ENCODE measurements at places on chromosomes 7 and 10.

DNA sequence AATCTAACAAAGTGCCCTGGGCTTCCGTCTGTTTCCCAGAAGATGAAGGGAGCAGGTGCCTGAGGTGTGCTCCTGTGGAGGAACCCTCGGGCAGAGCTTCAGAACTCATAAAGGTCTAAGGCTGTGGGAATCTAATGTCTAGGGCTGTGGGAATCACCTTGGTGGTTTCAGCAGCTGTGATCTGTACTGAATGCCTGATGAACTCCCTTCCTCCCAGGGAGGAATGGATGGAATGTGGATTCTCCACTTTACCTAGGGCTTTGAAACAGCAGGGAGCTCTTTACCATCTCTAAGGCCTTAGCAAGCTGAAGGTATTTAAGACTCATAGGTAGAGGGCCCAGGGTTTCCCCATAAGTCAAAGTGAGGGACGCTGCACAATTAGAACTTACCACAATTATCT lies 36.0 kb upstream of the SEMA3E start:
- DNase-seq = no peak

DNA sequence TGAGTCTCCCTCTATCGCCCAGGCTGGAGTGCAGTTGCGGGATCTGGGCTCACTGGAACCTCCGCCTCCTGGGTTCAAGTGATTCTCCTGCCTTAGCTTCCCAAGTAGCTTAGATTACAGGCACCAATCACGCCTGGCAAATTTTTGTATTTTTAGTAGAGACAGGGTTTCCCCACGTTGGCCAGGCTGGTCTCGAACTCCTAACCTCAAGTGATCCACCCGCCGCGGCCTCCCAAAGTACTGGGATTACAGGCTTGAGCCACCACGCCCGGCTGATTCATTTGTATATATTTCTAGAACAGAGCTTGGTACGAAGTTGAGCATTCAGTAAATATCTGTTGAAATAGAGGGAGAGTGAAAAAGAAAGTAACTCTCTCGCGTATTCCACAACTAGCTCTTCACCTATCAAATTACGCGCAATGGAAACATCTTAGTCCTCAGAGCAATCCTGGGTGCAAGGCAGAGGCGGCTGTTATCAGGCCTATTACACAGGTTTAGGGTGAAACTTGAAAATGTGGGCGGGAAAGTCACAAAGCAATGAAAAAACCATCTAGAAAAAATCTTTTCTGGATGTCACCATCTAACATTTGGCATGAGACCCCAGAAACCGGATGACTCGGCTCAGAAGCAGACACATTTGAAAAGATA lies 707 bp upstream of the GHITM start:
- no peak for DNase-seq

- DNase-seq = no peak
Measured at GRCh38 chr7:41045556-41046123, 657.2 kb downstream of the INHBA start.

DNA sequence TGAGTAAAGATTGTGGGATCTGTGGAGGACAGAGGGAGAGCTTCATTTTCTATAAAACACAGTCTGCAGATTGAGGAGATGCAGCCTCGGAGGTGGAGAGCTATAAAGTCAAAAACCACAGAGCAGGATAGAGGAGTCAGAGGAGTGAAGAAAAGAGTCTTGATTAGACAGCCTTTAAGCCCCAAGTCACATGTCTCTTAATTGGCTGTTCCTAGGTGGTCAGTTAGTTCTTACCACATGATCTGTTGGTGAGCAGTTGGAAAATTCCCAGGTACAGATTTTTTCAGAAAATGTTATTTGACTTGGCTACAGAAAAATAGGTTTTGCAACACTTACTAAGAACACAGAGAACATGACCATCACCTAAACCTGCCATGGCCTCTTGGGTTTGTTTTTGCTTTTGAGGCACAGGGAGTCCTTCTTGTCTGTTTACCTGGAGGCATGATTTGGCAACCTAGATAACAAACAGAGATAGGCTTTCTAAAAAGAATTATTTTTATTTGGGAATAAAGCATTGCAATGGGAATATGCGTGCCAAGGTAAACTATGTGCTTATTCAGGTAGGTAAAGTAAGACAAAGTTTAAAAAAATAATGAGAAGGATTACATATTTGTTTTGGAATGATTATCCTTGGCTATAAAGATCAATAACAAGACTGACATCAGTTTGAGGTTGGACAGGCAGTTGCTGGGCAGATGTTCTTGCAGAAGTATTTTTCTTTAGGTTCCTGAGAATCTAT lies 604 bp upstream of the CYP3A43 start:
- no peak for DNase-seq

DNA sequence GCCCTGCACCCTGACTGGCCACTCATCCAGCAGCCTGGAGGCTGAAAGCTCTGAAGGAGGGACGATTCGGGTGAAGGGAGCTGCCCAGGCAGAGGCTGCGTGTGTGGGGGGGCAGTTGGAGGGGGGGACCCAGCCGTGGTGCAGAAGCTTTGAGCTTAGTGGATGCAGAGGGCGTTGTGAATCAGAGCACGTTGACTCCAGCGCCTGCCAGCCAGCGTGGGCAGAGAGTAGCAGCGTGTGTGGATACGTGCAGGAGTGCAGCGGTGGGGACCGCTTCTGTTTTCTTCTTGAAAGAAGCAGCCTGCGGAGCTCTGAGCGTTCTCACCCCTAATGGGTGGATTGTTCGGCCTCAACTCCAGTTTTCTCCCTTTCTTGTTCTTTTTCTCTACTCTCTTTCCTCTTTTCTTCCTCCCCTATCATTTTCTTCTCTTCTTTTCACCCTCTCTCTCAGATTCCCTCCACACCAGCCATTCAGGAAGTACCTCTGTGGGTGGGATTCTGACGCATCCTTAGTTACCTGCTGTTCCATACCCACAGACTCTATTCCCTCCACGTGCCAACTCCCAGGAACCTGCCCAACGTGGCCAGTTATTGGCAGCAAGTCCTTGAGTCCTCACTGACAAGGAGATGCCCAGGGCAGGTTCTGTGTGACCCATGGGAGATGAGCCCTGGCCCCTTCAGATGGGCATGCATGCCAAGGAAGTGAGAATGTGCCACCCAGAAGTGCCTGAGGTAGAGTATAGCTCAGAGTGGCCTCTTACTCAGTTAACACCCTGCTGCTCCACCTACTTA lies 47.4 kb downstream of the SORCS3 start:
- no peak for DNase-seq

DNA sequence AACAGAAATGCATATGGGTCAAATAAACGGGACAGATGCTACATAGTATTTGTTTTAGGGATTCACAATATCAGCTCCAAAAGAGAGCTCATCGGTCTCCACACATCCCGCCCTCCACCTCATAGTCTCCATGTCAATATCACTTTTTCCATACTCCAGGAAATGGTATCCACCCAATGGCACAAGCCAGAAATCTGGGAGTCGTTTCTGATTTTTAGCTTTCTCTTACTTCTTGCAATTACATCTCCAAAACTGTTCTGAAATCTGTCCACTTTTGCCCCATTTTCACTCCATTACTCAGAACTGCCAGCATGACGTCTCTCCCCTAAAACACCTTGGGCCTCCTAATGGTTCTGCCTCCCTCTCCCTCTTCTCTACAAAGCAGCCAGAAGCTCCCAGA lies 47.4 kb upstream of the EZH2 start:
- DNase-seq = no peak

- DNase-seq = no peak
Measured at GRCh38 chr10:6089334-6090219, 743 bp downstream of the RBM17 start.

DNA sequence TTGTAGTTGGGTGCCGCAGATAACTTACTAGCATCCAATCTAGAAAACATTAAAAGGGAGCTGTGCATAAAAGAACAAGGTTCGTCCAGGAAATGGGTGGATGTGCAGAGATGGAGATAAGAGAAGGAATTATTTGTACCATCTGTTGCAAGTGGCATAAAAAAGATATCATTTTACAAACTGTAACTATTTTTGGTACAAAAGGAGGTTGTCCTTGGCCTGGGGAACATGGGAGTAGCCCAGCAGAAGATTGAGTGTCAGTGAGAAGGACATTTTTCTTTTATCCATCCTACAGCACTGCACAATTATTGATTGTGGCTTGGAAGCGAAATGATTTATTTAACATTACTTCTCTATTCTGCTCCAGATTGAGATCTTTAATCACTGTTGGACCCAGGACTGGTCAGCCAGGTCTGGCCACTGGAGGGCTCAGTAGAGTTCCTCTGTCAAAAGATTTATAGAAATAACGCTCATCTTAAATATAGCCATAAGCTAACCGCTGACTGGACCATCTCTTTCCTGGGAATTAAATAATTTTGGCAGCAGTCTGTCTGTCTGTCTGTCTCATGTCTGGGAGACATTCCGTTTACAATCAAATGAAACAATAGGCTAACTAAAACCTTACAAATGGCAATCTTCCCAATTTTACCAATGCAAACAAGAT lies 254.1 kb downstream of the KIAA1217 start:
- DNase-seq = no peak

- DNase-seq = no peak
Measured at GRCh38 chr7:45920502-45921380, at the start of gene IGFBP3. Gene IGFBP3, minus strand, starts transcription at chr7:45921272. Its CDS starts 132 bp downstream, at chr7:45921140.

- DNase-seq = no peak
Measured at GRCh38 chr7:86933295-86933845, 126.1 kb downstream of the ELAPOR2 start.

DNA sequence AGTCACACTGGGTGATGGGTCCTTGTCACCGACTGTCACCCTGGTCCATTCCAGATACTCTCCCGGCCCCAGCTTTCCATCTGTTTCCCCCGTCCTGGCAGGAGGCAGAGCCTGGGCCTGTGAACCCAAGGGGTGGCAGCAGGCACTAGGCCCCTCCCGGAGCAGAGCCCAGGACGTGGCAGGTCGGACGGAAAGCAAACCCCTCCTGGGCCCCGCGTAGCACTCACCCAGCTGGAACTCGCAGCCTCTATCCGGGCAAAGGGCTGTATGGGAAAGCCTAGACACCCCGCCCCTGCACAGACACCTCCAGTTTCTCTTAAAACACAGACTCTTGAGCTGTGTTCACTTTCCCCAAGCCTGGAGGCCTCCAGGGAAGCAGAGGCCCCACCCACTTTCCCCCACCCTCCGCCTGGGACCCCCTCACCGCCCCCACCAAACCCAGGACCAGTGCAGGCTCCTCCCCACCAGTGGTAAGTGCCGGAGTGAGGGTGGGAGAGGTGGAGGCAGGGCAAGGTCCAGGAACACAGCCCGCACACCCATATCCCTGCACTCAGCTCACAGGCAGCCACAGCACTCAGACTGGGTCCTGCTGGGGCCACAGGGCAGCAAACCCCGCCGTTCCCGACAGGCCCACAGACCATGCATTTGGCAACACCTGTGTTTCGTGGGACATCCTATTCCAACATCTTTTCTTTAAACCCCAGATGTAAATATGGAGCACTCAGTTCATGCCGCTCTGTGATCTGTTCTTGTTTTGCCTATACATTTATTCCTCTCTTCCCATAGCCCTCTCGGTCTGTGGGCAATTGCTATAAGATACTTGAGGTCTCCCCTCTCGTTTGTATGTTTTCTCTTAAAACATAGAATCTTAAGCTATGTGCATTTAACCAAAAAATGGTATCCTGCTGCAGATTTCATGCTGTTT lies 98.2 kb upstream of the PDGFA start:
- DNase-seq = no peak

DNA sequence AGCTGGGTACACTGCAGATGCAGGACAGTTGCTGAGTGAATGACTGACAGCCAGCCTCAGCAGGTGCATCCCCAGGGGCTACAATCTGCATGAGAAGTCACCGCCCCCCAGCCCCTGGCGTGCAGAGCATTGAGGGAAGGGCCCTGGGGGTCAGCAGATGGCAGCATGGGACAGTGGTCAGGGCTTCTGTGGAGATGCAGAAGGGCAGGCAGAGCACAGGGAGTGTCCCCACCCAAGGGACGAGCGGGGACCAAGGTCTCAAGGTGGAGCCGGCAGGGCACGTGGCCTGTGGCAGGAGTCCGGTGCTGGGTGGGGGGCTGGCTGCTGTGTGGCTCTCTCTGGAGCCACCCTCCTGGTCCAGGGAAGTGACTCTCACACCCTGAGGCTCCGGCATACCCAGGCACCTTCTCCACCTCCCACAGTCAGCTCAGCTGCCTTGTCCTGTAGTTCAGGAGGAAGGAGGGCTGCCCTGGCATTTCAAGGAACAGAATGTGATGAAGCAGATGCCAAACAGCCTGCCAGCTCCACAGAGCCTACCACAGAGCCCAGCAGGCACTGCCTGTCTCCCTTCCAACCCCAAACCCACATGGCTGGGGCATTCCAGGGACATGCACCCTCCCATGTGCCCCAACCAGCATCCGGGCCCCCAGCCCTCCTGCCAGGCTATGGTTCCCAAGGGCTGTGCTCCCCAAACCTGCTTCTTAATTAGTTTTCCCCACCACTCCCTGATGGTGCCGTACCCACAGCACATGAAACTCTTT lies 114.5 kb downstream of the TMEM130 start:
- no peak for DNase-seq

- DNase-seq = no peak
Measured at GRCh38 chr10:49568235-49568634, 29.3 kb upstream of the ERCC6 start.

GRCh38 chr10:34139559-34139958 lies 675.5 kb downstream of the PARD3 start:
- no peak for DNase-seq

- no peak for DNase-seq
Measured at GRCh38 chr7:102255501-102255900, 31.2 kb upstream of the SH2B2 start.

DNA sequence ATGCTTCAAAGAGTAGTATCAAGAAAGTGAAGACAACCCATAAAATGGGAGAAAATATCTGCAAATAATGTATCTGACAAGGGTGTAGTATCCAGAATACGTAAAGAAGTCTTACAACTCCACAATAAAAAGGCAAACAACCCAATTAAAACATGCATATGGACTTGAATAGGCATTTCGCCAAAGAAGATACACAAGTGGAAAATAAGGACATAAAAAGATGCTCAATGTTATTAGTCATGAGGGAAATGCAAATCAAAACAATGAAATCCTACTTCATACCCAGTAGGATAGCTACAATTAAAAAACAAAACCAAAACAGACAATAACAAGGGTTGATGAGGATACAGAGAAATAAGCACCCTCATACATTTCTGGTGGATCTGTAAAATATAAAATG lies 79.2 kb downstream of the NUDCD3 start:
- DNase-seq = no peak

DNA sequence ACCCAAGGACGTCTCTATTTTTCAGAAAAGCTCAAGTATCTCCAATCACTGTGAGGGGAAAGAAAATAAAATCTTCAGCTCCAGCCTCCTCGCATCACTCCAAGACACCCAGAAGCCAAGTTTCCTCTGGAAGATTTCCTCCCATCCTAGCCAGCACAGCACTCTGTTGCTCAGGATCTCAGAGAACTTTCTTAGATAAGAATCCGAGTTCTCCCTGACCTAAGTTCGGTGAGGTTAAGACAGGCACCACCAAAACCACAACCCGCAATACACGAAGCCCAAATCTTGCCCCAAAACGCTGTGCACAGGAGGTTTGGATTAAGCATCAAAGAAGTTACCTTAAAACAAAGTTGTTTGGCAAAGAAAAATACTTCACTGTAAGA lies 4.2 kb downstream of the FAM53B start:
- DNase-seq = no peak

- DNase-seq = no peak
Measured at GRCh38 chr7:2735744-2736143, 47.7 kb downstream of the AMZ1 start.
